Nephron progenitor cell (in vitro differentiated cells): ENCODE measurements at places on chromosomes 2 and 18.

DNA sequence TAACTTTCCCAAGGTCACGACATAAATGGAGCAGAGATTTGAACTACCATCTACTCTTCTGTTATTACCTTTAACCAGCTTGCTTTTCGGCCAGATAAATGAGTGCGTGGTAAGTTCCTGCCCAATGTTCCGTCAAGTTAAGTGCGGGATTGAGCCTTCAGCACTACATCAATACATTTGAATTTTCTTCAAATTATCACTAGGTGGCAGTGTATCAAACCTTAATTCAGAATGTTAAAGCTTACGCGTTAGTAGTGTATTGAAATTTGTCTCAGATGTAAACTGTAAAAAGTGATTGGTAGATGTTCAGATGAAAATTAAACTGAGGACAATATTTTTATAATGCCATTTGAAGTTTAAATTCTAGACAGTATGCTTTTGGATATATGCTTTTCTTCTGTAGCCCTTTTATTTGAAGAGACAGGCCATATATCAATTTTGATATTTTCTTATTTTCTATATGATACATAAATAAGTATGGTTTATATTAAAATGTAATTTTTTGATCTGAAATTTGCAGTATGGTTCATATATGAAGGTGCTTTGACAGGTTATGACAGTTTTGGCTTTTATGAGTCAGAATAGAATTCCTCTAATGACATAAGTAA lies 681.3 kb downstream of the ADCYAP1 start:
- DNase-seq = peak; percentile 10

GRCh38 chr18:68461481-68462018 lies 253.4 kb downstream of the TMX3 start:
- no peak for DNase-seq

- DNase-seq = no peak
Measured at GRCh38 chr2:70250434-70250833, 2.0 kb upstream of the TIA1 start.

- no peak for DNase-seq
Measured at GRCh38 chr2:190678444-190679162, 29.7 kb downstream of the NAB1 start.

GRCh38 chr18:23033056-23033455 lies 99.9 kb downstream of the RBBP8 start:
- DNase-seq = no peak
